ENCODE measurements at places on chromosomes 12 and 14. TPM values are rescaled to one million over a fixed set of nuclear protein-coding genes. Genes with fewer than 3 reads are reported as not detected.

DNA sequence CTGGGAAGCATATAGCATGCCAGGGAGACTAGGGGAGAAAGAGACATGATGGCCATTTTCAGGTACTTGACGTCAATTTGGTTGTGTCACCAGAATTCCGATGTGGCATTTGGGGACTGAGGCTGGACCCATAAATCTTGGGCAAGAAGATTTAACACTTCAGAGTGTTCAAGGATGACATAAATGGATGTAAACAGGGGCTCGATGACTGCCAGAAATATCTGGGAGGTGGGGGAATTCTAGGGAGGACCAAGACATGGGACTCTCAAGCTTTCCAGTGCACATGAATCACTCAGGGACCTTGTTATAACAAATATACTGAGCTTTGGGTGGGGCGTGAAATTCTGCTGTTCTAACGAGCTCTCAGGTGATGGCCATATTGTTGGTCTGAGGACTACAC lies 17.8 kb downstream of the HAL start:
- no peak for DNase-seq
- no peaks in the 10 kb centered on the region for H3K4me1 ChIP-seq
- H3K27ac ChIP-seq = no peak overlapping the region

DNA sequence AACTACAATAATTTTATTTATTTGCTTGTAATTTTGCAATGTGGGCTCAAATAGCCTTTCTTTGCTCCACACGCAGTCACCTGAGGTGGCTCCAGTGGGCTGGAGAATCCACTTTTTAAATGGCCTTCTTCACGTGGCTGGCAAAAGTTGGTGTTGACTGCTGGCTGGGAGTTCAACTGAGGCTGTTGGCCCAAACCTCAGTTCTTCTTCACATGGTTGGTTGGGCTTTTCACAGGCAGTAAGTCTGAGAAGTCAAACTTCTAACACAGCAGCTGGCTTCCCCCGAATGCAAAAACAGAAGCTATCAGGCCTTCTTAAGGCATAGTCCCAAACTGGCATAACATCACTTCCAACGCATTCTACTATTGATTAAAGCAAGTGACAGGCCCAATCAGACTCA lies 2.1 kb upstream of the OXA1L start:
- DNase-seq = no peak
- no peak overlapping the region for H3K27ac ChIP-seq
- peaks cover 16% of the 10 kb centered on the region for H3K4me1 ChIP-seq
- H3K36me3 ChIP-seq = peaks cover 16% of the 10 kb centered on the region
- H3K4me3 ChIP-seq = no peak overlapping the region

- no peak overlapping the region for H3K4me3 ChIP-seq
- no peak overlapping the region for H3K27ac ChIP-seq
- H3K27me3 ChIP-seq = no peaks in the 10 kb centered on the region
- H3K36me3 ChIP-seq = no peaks in the 10 kb centered on the region
- peaks cover 21% of the 10 kb centered on the region for H3K4me1 ChIP-seq
- DNase-seq = no peak
Observed at GRCh38 chr12:92036771-92037453, 108.7 kb downstream of the BTG1 start.

- no peak for DNase-seq
- no peaks in the 10 kb centered on the region for H3K36me3 ChIP-seq
- no peaks in the 10 kb centered on the region for H3K27me3 ChIP-seq
- no peak overlapping the region for H3K4me3 ChIP-seq
- H3K27ac ChIP-seq = no peak overlapping the region
Observed at GRCh38 chr12:72141381-72141780, 130.8 kb upstream of the TRHDE start.

Gene C1RL
- total RNA-seq = 67.5 TPM

DNA sequence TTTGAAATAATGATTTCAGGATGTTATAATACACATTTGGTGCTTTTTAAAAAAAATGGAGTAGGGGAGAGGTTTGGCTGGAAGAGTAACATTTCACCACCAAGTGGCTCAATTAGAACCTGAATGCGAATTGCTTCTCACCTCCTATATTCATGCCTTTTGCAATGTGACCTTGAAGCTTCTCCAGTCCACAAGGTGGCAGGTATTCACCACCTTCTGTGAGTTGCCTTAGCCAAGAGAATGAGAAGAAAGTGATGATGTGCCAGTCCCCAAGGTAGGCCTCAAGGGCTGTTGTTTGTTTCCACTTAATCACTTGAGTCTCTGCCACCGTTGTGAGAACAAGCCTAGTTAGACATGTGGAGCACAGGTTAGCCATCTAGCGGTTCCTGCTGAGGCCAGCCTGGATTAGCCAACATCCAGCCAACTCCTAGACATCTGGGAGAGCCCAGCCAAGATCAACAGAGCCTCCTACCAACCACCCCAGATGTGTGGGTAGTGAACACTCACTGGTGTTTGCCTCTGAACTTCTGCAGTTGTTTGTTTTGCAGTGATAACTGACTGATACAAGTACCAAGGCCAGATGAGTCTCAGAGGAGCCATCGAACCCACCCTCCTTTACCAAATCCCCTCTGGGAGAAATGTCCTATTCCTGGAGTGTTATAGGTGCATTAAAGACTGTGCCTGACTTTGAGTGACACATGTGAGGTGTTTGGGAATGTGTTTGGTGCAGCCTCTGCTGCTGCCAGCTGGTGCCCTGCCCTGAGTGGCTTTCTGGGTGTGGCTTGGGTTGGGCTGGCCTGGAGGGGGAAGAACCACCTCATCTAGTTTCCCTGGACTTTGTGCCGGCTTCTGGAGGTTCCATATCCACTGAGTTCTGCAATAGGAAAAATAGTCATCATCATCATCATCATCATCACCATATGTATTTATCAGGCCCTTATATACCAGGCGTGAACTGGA lies 132.5 kb upstream of the RFLNA start:
- H3K4me1 ChIP-seq = no peaks in the 10 kb centered on the region
- H3K27me3 ChIP-seq = peaks cover 7% of the 10 kb centered on the region
- no peak overlapping the region for H3K27ac ChIP-seq
- DNase-seq = no peak

GRCh38 chr12:24977060-24977459 lies 28.2 kb upstream of the BCAT1 start:
- H3K36me3 ChIP-seq = no peaks in the 10 kb centered on the region
- no peak overlapping the region for H3K4me3 ChIP-seq
- no peak overlapping the region for H3K27ac ChIP-seq
- DNase-seq = no peak

DNA sequence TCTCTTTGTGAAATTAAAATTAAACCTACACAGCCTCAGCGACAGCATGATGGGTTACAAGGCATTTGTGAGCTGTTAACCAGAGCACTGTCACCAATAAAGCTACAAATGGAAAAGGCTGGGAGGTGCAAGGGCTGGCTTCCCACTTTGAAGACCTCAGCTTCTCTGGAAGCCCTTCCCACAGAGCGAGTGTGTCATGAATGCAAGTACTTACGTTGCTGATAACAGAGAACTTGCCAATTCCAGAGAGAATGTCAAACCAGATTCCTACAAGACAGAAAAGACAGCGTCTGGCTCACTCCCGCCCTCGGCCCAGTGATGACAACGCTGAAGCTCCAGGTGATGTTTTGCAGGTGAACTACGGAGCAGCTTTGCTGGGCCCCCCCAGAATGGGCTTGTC lies 145.8 kb downstream of the NTF3 start:
- no peaks in the 10 kb centered on the region for H3K27me3 ChIP-seq
- H3K4me1 ChIP-seq = no peaks in the 10 kb centered on the region
- no peak overlapping the region for H3K27ac ChIP-seq
- no peaks in the 10 kb centered on the region for H3K36me3 ChIP-seq

Gene RTN1
- total RNA-seq = under 0.01 TPM

GRCh38 chr14:55245657-55246268 lies 25.5 kb upstream of the FBXO34 start:
- peak; percentile 77 for DNase-seq
- no peaks in the 10 kb centered on the region for H3K4me1 ChIP-seq
- no peak overlapping the region for H3K27ac ChIP-seq
- H3K4me3 ChIP-seq = no peak overlapping the region

GRCh38 chr12:6470375-6471163 lies at the start of gene VAMP1:
VAMP1 (minus strand) TSS chr12:6470677; CDS start chr12:6470531, 146 bp downstream.
- H3K4me3 ChIP-seq = peak within 1 kb of the TSS; percentile 95
- H3K36me3 ChIP-seq = peaks cover 13% of the 10 kb centered on the region
- peaks cover 30% of the 10 kb centered on the region for H3K4me1 ChIP-seq
- peak within 1 kb of the TSS; percentile 36 for H3K27ac ChIP-seq

Gene GZMB
- not detected for total RNA-seq

Gene FBXO21
- 81.1 TPM for total RNA-seq

Gene ACOT4
- total RNA-seq = 1.8 TPM

DNA sequence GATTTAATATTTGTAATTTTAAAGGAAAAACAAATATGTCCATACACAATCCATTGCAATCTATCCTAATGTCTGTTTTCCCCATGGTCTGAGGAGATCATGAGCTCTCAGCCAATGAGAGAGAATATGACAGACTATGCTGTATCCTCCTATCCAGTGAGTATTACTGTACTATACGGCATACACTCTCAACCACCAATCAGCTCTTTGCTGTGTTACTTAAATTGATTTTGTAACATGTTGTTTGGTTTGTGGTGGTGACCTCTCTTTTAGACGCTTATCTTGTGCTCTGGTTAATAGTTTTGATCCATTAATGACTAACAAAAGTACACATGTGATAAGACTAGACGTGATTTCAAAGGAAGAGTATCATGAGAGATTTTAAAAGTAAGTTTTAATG lies 231.5 kb upstream of the FOXN3 start:
- H3K27ac ChIP-seq = no peak overlapping the region
- H3K36me3 ChIP-seq = no peaks in the 10 kb centered on the region
- no peaks in the 10 kb centered on the region for H3K27me3 ChIP-seq

Gene SERPINA10
- not detected for total RNA-seq

Gene KRT72
- total RNA-seq = not detected

- H3K4me1 ChIP-seq = no peaks in the 10 kb centered on the region
- no peak for DNase-seq
- no peaks in the 10 kb centered on the region for H3K27me3 ChIP-seq
- H3K36me3 ChIP-seq = no peaks in the 10 kb centered on the region
- H3K4me3 ChIP-seq = no peak overlapping the region
Observed at GRCh38 chr14:33363682-33364081, 425.0 kb downstream of the NPAS3 start.

Gene TC2N
- 0.29 TPM for total RNA-seq

Gene HOXC12
- under 0.01 TPM for total RNA-seq

Gene VWF
- 0.29 TPM for total RNA-seq

DNA sequence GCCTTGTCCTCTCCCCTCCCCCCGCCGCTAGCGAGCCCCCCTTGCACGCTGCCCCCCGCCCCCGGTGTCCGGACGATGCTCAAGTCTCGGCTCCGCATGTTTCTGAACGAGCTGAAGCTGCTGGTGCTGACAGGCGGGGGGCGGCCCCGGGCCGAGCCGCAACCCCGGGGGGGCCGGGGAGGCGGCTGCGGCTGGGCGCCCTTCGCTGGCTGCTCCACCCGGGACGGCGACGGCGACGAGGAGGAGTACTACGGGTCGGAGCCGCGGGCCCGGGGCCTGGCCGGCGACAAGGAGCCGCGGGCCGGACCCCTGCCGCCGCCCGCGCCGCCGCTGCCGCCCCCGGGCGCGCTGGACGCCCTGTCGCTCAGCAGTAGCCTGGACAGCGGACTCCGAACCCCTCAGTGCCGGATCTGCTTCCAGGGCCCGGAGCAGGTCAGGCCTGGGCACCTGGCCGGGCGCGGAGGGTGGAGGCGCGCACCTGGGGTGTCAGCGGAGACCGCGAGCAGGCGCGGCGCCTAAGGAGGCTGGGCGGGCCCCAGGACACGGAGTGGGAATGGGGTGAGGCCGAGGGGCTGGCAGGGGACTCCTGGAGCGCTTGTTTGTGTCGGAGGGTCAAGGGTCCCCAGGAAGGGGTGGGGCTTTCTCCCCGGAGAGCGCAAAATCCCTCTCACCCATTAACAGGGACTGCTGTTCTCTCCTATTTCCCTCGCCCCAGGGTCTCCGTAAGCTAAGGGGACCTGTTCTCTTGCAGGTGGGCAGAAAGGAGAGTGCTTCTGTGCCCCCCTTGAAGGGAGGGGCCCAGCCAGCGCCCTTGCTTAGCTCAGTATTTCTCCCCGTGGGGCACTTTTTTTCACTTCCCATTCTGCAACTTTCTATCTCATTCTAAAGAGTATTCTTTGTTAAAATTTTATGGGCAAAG lies 810 bp downstream of the MARCHF9 start:
- peaks cover 14% of the 10 kb centered on the region for H3K4me1 ChIP-seq
- peak; percentile 91 for DNase-seq
- H3K4me3 ChIP-seq = peak overlapping the region; percentile 49
- no peak overlapping the region for H3K27ac ChIP-seq
- peaks cover 49% of the 10 kb centered on the region for H3K27me3 ChIP-seq

GRCh38 chr12:113971392-113971791 lies 5.3 kb upstream of the RBM19 start:
- DNase-seq = no peak
- H3K27me3 ChIP-seq = peaks cover 10% of the 10 kb centered on the region
- no peak overlapping the region for H3K27ac ChIP-seq

DNA sequence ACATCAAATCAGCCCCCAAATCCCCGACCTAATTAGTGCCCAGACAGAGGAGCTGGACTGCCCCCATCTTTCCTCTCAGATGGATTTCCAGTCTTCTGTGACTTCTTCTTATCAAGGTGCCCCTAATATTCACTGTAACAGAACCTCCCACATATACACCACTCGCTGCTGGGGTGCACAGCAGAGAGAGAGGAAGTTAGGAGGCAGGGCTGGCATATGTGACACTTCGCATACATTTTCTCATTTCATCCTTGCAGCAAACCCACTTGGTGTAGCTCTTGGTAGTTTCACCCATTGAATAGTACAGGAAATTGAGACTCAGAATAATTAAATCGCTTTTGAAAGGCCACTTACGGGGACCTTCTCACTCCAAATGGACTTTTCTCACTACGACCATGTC lies 56.5 kb upstream of the CCND2 start:
- H3K27me3 ChIP-seq = no peaks in the 10 kb centered on the region
- H3K4me3 ChIP-seq = no peak overlapping the region
- no peaks in the 10 kb centered on the region for H3K36me3 ChIP-seq
- no peak for DNase-seq
- no peak overlapping the region for H3K27ac ChIP-seq
- H3K4me1 ChIP-seq = no peaks in the 10 kb centered on the region

Gene PLEKHD1
- under 0.01 TPM for total RNA-seq

DNA sequence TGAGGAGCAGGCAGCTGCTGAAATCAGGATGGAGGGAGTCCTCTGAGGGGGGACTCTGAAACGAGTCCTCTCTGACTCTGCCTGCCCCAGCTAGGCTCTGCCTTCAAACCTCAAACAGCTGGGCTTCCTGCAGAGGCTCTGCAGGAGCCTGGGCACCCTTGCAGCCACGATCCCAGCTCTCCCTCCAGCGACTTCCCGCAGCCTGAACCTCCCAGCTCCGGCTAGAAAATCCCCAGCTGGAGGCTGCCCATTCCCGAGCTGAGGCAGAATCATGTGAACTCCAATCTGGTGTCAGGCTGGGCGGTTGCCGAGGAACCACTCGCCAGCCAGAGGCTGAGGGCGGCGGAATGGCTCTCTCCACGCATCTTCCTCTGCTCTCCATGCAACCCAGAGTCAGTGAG lies at the start of gene GPR68:
Gene GPR68, minus strand, starts transcription at position 204 of the 401 bp plus-strand sequence. CDS start 9,654 bp downstream, outside the sequence.
- peak; percentile 92 for DNase-seq
- H3K36me3 ChIP-seq = no peaks in the 10 kb centered on the region
- peaks cover 22% of the 10 kb centered on the region for H3K4me1 ChIP-seq
- no peaks in the 10 kb centered on the region for H3K27me3 ChIP-seq
- peak within 1 kb of the TSS; percentile 67 for H3K4me3 ChIP-seq

Gene NPFF
- total RNA-seq = not detected

Gene PDZRN4
- not detected for total RNA-seq
